Activated CD8-positive, alpha-beta memory T cell treated with anti-CD3 and anti-CD28 coated beads, Interleukin-2, amount 10 ng/mL, durations not matched to agents 7 days and 5 days (primary cell): ENCODE measurements at places on chromosomes 12 and 14. TPM values are rescaled to one million over a fixed set of nuclear protein-coding genes. Genes with fewer than 3 reads are reported as not detected.

- no peak for DNase-seq
Observed at GRCh38 chr14:45947830-45948229, 694.8 kb upstream of the MIS18BP1 start.

Gene RFX4
- not detected for total RNA-seq

GRCh38 chr14:95500201-95500681 is 16.2 kb downstream of the SYNE3 start:
- DNase-seq: no peak

- no peak for DNase-seq
Observed at GRCh38 chr14:93018366-93018765, 95.4 kb downstream of the CHGA start.

- DNase-seq: no peak
Observed at GRCh38 chr12:50218386-50218785, 51.2 kb upstream of the CERS5 start.

DNA sequence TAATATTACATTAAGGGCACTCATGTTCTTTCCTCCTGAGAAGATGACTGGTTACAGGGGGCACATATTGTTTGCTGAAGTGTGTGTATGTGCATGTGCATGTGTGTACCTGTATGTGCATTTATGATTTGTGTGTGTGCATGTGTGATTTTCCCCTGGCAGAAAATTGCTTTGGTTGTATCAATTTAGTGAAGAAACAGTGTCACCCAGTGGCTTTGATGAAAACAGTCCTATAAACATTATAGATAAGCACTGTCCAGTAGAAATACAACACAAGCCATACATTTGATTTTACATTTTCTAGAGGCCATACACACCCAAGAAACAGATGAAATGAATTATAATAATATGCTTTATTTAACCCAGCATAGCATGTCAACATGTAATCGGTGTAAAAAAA is 8.6 kb downstream of the PDE3A start:
- no peak for DNase-seq

- no peak for DNase-seq
Observed at GRCh38 chr14:77605392-77605972, 11.0 kb downstream of the SPTLC2 start.

- no peak for DNase-seq
Observed at GRCh38 chr12:16763901-16764300, 157.9 kb upstream of the LMO3 start.

Gene FAR2
- 12.6 TPM for total RNA-seq

- no peak for DNase-seq
Observed at GRCh38 chr12:6347367-6348338, 5.8 kb upstream of the TNFRSF1A start.

Gene SRRM4
- total RNA-seq: not detected

Gene LRTM2
- total RNA-seq: not detected

GRCh38 chr14:23544511-23545447 is 6.8 kb downstream of the ZFHX2 start:
- no peak for DNase-seq

DNA sequence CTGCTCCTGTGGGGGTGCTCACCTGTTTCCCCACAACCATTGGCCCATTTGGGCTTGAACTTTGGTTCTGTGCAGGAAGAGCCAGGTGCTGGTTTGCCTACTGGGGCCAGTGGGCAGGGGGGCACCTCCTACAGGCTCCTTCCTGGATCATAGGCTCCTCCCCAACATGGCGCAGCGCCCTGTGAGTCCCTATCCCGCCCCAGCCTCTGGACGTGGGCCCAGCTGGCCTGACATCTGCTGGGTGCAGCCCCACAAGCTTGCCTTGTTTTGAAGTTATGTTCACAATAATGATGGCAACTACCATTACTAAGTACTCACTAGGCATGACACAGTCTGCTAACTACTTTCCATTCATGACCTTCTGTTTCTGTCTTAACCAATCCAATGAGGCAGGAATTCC is 147.8 kb downstream of the RBM19 start:
- DNase-seq: no peak

DNA sequence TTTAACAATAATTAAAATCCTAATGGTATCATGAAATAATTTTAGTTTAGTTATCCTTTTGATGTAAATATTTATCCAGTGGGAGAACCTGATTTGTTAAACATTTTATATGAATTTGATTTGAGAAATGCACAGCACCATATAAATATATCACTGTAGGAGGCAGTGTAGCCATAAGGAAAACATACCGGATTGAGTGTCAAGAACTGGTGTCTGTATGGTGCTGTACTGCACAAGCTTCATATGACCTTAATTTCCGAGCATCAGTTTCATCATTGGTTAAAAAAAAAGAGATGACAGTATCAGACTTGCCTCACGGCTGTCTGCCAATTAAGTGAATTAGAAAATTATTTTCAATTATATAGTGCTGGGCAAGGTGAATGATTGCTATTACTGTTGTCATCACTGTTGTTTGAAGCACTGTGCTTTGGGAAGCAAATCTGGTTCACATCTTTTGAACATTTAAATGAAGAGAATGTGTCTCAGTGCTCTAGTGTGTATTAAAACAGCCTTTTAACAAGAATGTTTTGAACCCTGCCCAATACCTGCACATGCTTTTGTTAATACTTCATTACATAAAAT is 72.1 kb downstream of the TMTC2 start:
- no peak for DNase-seq

DNA sequence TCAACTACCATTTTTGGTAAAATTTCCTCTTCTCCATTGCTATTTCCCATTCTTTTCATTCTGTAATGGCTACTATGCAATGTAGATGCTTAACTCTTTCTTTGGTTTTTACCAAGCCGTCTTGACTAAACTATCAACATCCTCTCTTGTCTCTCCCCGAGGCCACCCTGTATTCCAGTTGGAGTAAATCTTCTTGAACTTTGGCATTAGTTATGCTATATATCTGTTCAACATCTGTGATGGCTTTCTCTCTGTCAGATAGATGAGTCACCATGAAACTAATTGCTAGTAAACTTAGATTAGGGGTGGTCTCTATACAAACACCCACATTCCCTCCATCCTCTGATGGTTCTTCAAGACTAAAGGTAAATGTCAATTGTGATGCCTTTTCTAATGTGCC is 63.4 kb downstream of the LMO3 start:
- DNase-seq: no peak
